ENCODE measurements at places on chromosomes 16 and 17.

DNA sequence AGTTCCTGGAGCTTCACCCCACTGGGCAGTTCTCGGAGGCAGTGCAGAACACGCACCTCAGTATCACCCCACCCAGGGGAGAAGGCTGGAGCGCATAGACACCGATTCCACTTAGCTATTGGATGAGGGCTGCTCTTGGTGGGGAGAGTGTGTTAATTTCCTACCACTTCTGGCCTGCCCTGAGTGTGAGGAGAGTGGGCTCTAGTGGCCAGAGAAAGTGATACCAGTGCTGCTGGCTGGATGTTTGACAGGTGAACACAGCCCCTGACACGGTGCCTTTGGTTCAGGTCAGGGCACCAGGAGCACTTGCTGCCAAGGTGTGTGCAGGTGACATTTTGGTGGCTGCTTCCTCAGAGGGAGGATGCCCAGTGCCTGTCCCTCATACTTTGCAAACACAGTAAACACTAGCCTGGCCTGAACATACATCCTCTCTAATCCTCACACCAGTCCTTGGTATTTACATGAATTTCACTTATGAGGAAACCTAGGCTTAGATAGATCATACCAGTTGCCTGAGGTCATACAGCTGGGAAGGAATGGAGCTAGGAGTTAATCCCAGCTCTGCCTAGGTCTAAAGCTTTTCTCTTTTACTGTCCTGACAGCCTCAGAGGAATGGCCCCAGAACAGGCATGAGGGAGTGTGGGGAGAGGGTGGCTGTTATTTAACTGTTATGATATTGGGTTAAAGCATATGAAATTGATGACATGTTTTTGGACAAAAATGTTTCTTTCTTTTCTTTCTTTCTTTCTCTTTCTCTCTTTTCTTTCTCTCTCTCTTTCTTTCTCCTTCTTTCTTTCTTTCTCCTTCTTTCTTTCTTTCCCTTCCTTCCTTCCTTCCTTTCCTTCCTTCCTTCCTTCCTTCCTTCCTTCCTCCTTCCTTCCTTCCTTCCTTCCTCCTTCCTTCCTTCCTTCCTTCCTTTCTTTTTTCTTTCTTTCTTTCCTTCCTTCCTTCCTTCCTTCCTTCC, 21.0 kb upstream of the ITGAX start:
- DNase-seq = no peak

DNA sequence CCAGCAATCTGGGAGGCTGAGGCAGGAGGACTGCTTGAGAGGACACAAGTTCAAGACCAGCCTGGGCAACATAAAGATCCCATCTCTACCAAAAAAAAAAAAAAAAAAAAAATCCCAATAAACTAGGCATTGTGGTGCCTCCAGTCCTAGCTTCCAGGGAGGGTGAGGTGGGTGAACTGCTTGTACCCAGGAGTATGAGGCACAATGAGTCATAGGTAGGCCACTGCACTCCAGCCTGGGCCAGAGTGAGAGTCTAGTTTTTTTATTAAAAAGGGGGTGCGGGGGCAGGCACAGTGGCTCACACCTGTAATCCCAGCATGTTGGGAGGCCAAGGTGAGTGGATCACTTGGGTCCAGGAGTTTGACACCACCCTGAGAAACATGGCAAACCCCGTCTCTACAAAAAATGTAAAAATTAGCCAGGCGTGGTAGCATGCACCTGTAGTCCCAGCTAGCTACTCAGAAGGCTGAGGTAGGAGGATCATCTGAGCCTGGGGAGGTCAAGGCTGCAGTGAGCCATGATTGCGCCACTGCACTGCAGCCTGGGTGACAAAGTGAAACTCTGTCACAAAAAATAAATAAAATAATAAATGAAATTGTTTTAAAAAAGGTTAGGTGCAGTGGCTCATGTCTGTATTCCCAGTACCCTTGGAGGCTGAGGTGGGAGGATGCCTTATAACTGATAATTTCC, 7.8 kb upstream of the CHST6 start:
- no peak for DNase-seq

DNA sequence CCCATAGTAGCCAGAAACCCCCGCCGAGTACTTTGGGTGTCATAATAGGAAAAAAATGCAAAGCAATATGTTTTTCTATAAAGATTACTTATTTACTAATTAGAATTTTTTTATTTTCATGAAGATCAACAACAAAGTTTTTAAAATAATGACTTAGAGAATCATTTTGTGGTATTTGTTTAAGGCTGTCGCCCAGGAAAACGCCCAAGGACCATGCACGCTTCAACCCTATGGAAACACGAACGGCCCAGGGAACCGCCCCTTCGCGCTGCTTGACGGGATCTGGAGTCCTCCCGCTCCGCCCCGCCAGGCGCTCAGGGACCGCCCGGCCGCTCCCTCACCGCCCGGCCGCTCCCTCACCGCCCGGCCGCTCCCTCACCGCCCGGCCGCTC, 408 bp upstream of the KPNA2 start:
- peak; percentile 83 for DNase-seq

GRCh38 chr16:31451681-31452351, 7.5 kb upstream of the ARMC5 start:
- DNase-seq = no peak

- no peak for DNase-seq
These were observed 47.0 kb downstream of the PGS1 start for GRCh38 chr17:78425429-78425828.

GRCh38 chr17:79803421-79803996, 6.6 kb upstream of the CBX8 start:
- no peak for DNase-seq

- no peak for DNase-seq
These were observed 4.7 kb downstream of the PAFAH1B1 start for GRCh38 chr17:2598166-2598565.

DNA sequence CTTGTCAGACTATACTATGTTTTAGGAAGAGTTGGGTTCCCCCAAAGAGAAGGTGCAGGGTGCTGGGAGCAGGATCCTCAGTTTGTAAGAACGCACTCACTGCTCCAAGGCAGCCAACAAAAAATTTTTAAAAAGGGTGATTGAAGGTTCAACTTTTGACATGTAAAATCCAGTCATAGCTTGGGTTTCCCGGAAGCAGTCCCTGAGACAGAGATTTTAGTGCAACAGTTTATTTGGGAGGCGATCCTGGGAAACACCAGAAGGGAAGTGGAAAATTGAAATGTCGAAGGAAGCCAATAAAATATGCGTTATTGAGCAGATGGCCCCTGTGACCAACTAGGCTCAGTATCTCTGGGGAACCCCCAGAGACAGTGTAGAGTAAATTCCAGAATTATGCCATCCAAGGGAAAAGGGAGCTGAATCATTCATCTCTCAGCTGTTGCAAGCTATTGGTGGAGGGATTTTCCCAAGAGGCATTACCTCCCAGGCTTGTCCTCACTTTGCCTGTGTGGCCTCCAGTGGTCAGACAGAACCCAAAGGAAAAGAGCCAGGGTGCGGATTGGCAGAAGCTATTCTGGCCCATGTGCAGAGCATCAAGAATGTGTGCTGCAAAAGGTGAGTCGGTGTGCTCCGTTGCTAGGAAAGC, 72.9 kb downstream of the HS3ST3B1 start:
- DNase-seq = no peak

GRCh38 chr16:30068750-30069610, 3.4 kb downstream of the ALDOA start:
- no peak for DNase-seq

- DNase-seq = no peak
These were observed 9.7 kb downstream of the DYNLL2 start for GRCh38 chr17:58092797-58093385.

DNA sequence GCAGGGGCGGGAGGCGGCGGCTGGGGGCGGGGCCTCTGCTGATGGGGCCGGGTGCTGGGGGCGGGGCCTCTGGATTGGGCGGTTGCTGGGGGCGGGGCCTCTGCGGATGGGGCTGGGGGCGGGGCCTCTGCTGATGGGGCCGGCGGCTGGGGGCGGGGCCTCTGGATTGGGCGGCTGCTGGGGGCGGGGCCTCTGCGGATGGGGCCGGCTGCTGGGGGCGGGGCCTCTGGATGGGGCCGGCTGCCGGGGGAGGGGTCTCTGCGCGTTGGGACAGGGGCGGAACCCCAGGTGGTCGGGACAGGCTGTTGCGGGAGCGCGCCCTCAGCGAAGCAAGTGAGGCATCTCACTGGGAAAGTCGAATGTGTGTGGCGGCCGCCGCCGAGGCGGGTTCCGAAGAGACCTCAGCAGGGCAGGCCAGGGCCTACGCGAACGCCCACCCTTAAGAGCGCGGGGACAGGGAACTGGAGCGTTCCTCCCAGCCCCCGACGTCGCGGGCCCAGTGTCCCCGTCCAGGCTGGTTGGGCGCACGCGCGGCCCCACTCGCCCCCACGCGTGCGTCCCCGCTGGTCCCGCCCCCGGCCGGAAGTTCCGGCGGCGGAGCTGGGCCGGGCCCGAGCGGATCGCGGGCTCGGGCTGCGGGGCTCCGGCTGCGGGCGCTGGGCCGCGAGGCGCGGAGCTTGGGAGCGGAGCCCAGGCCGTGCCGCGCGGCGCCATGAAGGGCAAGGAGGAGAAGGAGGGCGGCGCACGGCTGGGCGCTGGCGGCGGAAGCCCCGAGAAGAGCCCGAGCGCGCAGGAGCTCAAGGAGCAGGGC, at the start of gene STUB1:
STUB1 (plus strand) TSS at position 597 of the 811 bp plus-strand sequence; CDS start at position 713, 116 bp downstream.
- peak; percentile 65 for DNase-seq

DNA sequence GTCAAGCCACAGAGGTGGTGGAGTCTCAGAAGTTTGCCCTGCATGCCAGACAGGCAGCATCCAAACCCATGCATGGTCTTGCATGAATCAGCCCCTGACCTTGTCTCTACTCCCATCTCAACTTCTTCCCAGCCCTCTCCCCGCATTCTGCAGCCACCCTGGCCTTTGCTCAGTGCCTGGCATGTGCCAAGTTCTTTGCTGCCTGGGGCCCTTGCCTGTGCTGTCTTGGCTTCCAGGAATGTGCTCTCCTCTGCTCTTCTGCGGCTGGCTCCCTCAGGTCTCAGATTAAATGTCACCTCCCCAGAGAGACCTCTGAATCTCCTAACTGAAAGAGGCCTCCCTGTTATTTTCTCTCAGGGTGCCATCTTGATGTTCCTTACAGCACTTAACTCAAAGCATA, 17.6 kb downstream of the DRC3 start:
- DNase-seq = no peak

GRCh38 chr17:54967621-54968261, 713 bp downstream of the COX11 start:
- no peak for DNase-seq

- no peak for DNase-seq
These were observed 42.6 kb upstream of the ATF7IP2 start for GRCh38 chr16:10343124-10343760.

- DNase-seq = no peak
These were observed 224.2 kb downstream of the CYB561 start for GRCh38 chr17:63221939-63222338.

- no peak for DNase-seq
These were observed 27.7 kb downstream of the USP7 start for GRCh38 chr16:8935989-8936388.

DNA sequence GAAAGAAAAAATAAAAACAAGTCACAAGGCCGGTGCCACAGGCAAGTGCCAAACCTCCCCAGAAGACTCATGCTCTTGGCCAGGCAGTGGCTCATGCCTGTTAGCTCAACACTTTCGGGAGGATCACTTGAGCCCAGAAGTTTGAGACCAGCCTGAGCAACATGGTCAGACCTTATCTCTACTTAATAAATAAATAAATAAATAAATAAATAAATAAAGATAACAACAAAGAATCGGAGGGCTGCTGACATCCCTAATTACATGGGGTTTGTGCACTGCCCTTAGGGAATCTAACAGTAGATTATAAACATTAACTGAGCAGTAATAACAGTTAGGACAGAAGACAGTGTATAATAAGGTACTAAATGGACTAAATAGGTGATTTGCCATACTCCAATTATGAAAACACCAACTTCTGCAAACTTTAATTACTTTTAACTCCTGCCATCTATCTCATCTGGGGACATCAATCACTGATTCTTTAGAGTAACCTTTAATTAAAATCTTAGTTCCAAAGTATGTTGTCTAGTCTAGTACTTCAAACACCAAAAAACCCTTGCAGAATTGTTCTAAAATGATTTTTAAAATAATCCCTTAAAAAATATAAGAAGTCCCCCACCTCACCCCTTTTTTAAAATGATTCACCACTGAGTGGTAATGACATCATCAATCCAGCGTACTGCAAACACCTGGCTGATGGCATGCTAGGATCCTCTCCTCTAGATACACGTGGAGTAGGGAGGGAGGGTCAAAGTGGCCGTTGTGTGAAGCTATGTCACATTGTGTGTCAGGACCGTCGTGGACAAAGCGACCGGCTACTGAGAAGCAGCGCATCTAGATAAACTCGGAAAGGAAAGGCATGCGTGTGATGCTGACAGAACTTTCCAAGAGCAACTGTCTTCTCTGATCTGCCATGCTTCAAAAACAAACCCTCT, 28.5 kb downstream of the CYTH1 start:
- DNase-seq = no peak

DNA sequence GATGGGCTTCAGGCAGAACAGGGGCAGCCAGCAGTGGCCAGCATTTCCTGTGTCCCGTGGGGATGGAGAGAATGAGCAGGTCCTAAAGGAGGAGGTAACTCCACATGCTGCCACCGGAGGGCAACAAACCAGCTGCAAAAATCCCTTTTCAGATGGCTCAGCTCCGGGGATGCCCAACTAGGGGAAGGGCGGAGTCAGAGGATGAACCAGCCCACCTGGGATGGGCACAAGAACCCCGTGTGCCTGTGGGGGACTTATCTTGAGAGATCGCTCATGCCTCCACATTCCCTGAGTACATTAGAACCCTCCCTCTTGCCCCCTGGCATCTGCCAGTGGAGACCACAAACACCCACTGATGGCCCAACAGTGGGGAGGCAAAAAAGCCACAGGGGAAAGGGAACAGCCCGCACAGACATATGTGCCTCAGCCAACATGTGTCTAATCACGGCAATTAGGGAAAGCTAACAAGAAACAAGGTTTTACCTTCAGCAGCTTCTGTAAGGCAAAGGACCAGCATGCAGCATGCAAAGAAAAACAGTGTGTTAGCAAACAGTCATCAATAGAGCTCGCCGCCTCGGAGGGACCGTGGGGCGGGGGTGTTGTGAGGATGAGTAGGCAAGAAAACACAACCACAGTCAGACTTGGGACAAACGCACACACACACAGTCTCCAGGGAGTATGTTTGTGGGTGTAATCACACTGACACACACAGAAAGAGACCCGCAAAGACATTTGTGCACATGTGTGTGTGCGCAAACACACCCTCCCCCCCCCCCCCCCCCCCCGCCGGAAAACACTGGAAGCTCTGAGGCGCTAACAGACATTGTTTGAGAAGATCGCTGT, 64.0 kb downstream of the MYO18A start:
- no peak for DNase-seq

- DNase-seq = no peak
These were observed 1.7 kb downstream of the SPSB3 start for GRCh38 chr16:1780677-1781072.

GRCh38 chr17:80682372-80682771, 137.7 kb downstream of the RPTOR start:
- DNase-seq = no peak

GRCh38 chr17:28249706-28250105, 69.3 kb upstream of the TMEM97 start:
- DNase-seq = no peak

- DNase-seq = no peak
These were observed 5.1 kb upstream of the PLXDC1 start for GRCh38 chr17:39156491-39156890.

GRCh38 chr17:60524463-60525327, 1.3 kb downstream of the APPBP2 start:
- no peak for DNase-seq

Measured in stimulated activated CD8-positive, alpha-beta memory T cell treated with anti-CD3 and anti-CD28 coated beads, Interleukin-2, amount 100 ng/mL, for 1 hour (primary cell).